Stimulated activated CD4-positive, alpha-beta T cell treated with anti-CD3 and anti-CD28 coated beads, Interleukin-4, amount 100 ng/mL, for 1 hour (primary cell): ENCODE measurements at places on chromosomes 12 and 14.

- no peak for DNase-seq
Measured at GRCh38 chr14:79089576-79089975, 919.4 kb downstream of the NRXN3 start.

GRCh38 chr12:124548854-124549378 is 18.5 kb downstream of the NCOR2 start:
- DNase-seq: peak; percentile 47

GRCh38 chr12:40055776-40056175 is 50.1 kb downstream of the SLC2A13 start:
- DNase-seq: no peak

GRCh38 chr12:120287491-120287890 is 4.2 kb downstream of the RNU4-2 start:
- no peak for DNase-seq

- DNase-seq: no peak
Measured at GRCh38 chr12:123126294-123127181, 24.4 kb downstream of the PITPNM2 start.

GRCh38 chr14:102911991-102912761 is 10.3 kb upstream of the AMN start:
- DNase-seq: no peak

- no peak for DNase-seq
Measured at GRCh38 chr12:81492131-81492720, 266.9 kb downstream of the PPFIA2 start.

- DNase-seq: no peak
Measured at GRCh38 chr12:7207866-7208625, 18.6 kb downstream of the PEX5 start.

- DNase-seq: no peak
Measured at GRCh38 chr14:51209457-51209856, 30.6 kb upstream of the TMX1 start.

DNA sequence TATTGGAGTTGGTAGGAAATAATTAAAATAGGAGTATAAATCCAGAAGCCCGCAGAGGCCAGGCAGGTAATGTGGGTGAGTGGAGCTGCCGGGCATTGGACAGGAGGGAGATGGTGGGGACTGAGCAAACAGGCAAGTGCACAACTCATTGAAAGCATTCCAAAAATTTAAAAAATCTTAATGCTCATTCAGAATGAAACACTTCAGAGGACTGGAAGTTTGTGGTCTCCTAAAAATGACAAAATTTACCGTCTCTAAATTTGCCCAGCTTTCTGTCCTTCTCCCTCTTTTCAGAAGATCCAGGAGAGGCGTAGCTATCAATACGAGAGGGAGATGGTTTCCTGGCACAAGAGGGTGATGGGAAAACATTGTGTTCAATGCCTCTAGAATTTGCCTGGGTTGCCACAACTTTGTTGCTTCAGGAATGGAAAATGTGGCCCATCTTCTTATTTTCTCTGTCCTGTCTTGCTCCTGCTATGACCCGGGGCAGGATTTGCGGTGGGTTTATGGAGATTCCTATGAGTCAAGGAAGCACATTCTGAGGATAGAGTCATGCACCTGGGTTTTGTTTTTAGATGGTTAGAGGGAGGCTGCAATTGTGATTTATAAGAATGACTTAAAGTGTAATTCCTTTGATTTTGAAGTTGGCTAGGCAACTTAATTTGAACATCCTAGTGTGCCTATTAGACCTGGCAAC is 72.2 kb downstream of the BORCS5 start:
- DNase-seq: no peak

DNA sequence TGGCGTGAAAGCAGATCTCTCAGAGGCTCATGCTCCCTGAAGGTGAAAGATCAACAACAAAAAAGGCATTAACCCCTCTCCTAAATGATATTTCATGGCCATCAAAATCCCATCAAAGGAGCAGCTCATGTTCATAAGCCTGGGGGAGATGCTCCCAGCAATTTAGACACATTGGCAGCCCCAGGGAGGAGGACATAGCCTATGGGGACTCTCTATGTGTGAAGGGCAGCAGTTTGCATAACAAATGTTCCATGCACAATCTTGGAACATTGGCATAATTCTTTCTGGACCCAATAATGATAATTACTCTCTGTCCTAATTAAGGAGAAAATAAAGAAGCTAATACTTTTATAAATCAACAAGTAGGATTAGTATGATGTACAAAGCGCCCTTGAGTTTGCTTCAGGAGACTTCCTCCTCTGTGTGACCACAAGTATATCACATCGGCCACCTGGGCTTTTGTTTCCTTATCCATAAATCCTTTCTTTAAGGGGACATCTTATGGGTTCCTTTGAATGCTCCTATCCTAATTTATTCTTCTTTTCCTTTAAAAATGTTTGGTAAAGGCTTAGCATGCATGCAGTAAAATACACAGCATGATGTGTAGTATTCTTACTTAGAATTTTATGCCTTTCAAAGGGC is 161.9 kb upstream of the PLEKHG7 start:
- no peak for DNase-seq

- no peak for DNase-seq
Measured at GRCh38 chr14:42200957-42201356, 594.3 kb downstream of the LRFN5 start.

DNA sequence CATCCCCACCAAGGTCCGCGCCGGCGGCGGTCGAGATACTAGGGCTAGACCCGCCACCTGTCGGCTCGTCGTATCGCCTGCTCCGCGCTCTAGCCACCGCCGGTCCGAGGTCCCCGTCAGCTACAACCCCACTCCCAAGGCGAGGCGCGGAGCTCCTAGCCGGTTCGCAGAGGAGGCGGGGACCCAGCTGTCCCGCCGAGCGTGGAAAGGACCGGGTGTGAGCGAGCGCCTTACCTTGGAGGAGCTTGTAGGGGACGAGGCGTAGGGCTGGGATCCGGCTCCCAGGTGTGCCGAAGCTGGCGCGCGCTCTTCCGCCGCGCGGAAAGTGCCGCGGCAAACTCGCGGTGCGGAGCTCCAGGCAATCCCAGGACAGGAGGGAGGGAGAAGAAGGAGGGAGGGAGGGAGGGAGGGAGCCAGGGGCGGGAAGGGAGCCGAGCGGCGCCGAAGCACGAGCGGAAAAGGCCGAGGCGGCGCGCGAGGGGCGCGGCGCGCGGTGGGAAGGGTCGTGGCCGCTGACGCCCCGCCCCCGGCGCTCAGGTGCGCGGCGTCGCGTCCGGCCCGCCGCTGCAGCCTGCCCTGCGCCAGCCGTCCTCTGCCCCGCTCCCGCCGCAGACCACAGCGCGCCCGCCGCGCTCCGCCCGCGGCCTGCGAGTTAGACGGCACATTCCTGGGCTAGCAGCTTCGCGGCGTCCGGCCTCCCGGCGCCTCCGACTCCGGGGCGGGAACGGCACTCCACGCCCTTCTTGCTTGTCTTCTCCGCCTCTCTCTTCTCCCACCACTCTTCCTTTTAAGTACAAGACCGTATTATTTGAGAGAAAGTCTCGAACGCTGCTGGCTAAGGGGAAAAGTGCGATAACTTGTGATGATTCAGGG is at the start of gene PAWR:
TSS of gene PAWR (minus strand) at position 327 of the 873 bp plus-strand sequence. CDS start 720 bp downstream, outside the sequence.
- peak; percentile 20 for DNase-seq

DNA sequence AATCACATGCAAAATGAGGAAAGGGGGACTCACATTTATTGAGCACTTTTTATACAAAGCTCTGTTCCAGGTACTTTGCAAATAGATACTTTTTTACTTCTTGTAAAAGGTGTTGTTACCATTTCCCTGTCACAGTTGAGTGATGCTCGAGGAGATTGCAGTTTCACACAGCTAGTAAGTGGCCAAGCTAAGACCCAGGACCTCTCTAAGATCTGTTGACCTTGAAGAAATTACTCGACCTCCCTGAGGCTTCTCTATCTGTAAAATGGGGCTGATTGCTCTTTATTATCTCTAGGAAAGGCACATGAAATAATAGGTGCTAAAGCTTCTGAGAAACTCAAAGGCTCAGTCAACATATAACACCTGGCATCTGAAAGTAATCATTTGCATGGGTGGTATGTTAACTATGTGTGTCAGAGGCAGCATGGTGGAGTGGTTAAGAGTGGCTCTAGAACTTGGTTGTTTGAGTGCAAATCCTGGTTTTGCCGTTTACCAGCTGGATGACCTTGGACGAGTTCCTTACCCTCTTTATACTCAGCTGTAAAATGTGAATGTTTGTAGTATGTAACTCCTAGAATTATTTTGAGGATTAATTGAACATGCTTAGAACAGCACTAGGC is 41.5 kb downstream of the IFT81 start:
- DNase-seq: no peak

DNA sequence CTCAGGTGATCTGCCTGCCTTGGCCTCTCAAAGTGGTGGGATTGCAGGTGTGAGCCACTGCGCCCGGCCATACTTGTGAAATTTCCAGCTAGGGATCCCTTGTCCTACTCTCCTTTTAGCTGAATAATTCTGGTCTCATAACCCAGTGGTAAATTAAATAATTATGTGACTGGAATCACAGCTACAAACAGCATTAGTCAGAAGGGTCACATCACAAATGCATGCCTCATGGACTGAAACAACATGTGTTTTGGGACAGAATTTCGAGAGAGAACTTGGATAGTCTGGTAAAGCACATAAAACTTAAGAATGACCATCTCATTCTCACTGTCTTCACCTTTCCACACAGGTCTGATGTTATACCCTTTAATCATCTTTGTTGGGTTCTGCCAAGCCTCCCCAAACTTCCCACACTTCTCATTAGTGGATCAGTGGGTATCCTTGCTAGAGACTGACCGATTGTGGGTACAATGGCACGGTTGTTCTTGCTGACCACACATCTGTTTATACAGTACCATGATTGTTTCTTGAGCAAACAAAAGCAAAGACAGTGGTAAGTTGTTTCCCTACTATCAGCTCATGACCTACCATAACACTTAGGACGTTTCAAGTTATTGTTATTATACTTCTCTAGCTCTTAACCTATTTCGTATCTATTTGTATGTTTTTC is 5.1 kb downstream of the GPRC5D start:
- no peak for DNase-seq

DNA sequence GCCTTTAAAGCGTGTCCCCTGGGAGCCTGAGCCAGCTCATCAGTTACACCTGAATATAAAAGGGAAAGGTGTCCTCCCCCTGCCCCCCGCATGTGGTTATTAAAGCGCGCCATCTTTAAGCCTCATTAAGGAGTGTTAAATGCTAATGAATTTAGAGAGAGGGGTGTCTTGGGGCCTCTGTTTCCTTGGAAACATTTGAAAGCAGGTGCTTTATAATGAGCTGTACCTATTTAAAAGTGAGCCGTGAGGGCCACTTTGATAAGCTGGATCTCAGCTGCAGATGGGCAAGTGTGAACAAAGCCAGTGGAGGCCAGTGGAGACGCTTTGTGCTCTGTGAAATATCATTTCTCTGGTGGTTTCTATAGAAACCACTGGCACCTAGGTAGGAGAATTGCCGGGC is 84.0 kb downstream of the BEGAIN start:
- DNase-seq: no peak

- peak; percentile 72 for DNase-seq
Measured at GRCh38 chr12:120015313-120015712, 26.3 kb downstream of the BICDL1 start.

DNA sequence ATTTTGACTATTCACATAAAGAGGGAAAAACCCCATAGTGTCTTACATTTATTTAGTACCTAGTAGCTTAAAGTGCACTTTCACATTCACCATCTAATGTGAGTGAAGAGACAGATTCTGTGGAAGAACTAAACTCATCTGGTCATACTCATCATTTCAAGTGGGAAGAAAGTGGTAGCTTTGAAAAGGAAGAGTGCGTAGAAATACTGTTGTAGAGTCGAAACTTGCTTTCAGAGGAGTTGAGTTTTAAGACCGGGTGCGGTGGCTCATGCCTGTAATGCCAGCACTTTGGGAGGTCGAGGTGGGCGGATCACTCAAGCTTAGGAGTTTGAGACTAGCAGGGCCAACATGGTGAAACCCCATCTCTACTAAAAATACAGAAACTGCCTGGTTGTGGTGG is 222.2 kb downstream of the ERC1 start:
- DNase-seq: peak; percentile 4

- no peak for DNase-seq
Measured at GRCh38 chr14:102182190-102182589, 42.5 kb downstream of the WDR20 start.

GRCh38 chr14:97381309-97381708 is 584.1 kb downstream of the VRK1 start:
- no peak for DNase-seq

GRCh38 chr14:52352569-52352968 is 38.5 kb downstream of the PTGER2 start:
- no peak for DNase-seq

- DNase-seq: no peak
Measured at GRCh38 chr12:72622556-72622955, 350.4 kb downstream of the TRHDE start.

DNA sequence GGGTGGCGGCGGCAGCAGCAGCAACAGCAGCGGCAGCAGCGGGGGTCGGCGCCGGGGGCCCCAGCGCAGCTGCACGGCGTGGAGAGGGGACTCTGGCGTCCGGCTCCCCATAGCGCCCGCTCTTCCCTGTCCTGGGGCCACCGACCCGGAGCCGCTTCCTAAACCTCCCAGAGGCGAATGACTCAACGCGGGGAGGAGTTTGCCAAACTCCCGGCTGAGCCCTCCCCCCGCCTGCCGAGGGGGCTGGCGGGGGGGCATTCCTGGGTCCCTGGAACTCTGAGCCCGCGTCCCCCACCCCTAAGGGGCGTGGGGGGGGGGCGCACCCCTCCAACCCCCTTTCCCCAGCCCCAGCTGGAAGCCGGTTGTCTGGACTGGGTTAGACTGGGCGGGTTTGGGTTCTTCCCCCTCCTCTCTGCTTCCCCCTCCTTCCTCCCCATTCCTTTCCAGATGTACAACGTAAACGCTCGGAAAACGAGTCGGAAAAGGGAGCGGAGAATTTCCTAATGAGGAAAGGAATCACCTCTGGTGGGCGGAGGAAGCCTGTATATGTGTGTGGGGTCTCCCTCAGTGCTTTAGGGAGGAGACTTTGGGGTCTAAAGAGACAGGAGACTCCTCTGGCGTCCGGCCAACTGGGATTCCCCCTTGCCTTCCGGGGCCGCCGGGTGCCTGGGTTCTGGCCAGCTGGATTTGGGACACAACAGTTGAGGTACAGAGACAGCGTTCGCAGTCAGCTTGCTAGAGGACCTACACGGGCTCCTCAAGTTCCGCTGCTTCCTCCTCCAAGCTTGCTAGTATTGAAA is at the start of gene ITGA5:
TSS of gene ITGA5 (minus strand) at position 179 of the 800 bp plus-strand sequence. CDS start at position 111, 68 bp downstream.
- DNase-seq: peak; percentile 58

- DNase-seq: no peak
Measured at GRCh38 chr12:26595806-26596205, 237.2 kb downstream of the ITPR2 start.

GRCh38 chr12:49740930-49741881 is at the start of gene TMBIM6:
Gene TMBIM6, plus strand, starts transcription at chr12:49741557. Its CDS starts 10,937 bp downstream, at chr12:49752494.
- DNase-seq: peak; percentile 96
